ENCODE measurements at places on chromosomes 16 and 17.

DNA sequence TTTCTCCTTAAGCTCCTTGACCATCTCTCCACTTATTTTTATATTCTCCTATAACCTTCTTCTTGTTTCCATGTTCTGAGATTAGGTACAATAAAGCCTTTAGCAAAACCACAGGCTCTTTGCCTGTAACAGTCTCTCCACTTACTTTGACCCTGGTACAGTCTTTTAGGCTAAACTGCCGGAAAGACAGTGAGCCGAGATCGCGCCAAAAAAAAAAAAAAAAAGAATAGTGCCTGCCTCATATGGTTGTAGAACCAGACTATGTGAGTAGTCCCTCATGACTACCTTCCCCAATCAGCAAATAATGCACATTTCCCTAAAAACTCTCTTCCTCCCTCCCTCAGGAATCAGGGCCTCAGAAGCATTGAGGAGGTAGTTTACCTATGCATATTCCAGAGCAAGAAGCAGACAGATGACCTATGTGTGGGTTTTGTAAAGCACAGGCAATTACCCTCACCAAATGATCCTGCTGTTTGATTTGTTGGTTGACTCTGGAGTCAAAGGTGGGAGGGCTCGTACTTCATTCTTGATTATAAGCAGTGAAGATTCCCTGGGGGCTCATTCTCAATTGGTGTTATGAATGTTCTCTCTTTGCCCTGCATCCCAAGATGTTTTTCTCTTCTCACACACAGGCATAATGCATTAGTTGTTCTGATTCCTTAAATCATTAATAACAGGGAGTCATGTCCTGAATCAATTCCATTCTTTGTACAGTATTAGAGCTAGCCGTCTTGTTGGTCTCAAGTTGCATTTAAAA, 8.9 kb upstream of the NME1 start:
- no peak for DNase-seq

DNA sequence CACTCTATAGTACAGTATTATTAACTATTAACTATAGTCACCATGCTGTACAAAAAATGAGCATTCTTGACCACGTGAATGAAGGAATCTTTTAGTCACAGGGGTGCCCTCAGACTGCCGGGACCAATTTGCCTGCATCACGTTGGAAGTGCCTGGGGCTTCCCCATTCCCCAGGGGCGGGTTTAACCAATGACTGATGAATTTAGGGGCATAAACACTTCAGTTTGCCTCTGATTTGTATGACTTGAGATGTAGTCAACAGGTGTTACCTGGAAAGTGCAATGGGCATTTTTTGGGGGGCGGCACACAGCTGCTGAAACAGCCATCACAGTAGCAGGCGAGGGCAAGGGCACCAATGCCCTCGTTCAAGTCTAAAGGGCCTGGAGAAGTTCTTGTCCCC, 8.7 kb upstream of the PYY start:
- no peak for DNase-seq

DNA sequence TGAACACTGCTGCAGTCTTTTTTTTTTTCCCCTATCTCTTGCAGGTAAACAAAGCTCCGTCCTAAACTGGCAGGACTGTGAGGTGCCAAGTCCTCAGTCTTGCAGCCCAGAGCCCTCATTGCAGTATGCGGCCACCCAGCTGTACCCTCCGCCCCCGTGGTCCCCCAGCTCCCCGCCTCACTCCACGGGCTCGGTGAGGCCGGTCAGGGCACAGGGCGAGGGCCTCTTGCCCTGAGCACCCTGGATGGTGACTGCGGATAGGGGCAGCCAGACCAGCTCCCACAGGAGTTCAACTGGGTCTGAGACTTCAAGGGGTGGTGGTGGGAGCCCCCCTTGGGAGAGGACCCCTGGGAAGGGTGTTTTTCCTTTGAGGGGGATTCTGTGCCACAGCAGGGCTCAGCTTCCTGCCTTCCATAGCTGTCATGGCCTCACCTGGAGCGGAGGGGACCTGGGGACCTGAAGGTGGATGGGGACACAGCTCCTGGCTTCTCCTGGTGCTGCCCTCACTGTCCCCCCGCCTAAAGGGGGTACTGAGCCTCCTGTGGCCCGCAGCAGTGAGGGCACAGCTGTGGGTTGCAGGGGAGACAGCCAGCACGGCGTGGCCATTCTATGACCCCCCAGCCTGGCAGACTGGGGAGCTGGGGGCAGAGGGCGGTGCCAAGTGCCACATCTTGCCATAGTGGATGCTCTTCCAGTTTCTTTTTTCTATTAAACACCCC, 13.8 kb downstream of the IL34 start:
- DNase-seq: no peak

- no peak for DNase-seq
Measured at GRCh38 chr17:51435171-51435552, 174.8 kb downstream of the UTP18 start.

DNA sequence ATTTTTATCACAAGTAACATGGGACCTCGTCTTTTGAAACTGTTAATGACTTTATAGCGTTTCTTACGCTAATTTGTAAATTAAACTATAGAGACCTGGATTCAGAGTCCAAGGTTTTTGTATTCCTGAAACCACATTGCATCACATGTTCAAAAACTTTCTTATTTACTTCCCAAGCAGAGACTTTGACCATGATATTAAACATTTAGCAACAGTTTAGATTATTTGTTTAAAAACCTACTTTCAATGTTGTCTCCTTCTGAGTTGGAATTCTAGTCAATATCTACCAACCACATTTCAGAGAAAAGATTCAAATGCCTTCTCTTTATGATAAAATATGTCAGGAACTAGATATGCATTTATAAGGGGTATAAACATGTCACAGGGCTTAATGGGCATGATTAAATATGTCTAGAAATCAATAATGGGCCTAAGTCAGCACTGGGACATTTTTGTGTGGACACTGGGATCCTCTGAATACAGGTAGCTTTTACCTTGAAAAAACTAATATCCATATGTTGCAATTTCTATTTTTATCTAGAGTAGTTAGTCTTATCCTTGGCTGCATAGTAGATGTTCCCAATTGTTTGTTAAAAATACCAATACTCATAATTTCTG, 6.3 kb upstream of the APOH start:
- DNase-seq: no peak

DNA sequence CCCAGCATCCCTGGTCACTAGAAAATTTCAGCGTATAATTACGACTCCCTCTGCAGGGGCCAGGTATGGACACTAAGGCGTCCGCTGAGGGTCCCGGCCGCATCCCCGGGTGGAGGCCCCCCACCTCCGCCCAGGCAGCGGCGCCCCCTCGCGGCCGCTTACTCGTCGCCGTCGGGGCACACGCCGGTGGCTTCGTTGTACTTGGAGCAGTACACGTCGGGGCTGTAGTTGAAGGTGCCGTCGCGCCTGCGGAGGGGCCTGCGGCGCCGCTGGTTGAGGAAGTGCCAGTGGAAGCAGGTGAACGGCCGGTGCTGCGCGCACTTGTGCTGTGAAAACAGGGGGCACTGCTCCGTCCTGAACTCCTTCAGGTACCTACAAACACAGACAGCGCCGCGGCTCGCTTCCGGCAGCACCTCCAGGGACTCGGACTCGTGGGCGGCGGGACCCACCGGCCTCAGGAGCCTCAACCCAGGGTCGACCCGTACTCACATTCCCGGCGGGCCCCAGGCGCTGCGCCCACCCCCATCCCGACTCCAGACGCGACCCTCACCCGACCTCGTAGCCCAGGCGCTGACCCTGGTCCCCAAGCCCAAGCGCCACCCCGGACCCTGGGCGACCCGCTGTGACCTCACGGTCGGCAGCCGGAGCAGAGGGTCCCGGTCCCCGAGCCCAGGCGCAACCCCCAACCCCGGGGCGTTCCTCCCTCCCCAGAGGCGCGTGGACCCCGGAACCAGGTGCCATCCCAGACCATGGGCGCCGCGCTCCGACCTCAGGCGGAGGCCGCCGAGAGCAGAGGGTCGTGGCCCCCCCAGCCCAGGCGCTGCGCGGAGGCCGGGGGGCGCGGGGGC, 596 bp downstream of the UNKL start:
- peak; percentile 72 for DNase-seq

- DNase-seq: no peak
Measured at GRCh38 chr16:69428652-69429051, 4.2 kb downstream of the CYB5B start.

DNA sequence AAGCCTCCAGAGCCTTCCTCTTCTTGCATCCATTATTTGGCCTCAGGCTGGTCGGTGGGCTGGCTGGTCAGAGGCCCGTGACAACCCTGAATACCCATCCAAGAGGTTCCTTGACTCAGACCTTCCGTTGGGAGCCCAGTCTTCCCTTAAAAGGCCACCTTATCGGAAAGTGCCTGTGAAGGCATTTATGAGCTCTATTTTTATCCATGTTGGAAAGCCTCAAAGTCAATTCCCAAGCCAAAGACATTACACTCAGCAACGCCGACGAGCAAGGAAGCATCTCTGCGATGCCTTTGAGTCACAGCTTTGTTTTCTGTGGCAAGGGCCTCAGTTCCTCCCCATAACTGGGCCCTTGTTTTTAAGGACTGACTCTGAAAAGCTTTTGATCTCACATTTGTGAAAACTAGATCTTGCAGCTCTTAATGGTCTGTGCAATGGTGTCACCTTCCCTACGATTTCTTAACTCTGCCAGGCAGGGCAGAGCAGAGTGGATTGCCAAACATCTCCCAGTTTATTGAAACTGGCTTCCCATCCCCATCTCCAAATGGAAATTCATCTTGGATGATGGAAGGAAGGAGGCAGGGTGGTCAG, 13.3 kb upstream of the SPOP start:
- DNase-seq: no peak

GRCh38 chr16:66300501-66300900, 66.0 kb upstream of the CDH5 start:
- DNase-seq: no peak

GRCh38 chr17:39636927-39637736, at the start of gene STARD3:
TSS of gene STARD3 (plus strand) at chr17:39637144. CDS start at chr17:39653532, 16,388 bp downstream.
- peak; percentile 90 for DNase-seq

DNA sequence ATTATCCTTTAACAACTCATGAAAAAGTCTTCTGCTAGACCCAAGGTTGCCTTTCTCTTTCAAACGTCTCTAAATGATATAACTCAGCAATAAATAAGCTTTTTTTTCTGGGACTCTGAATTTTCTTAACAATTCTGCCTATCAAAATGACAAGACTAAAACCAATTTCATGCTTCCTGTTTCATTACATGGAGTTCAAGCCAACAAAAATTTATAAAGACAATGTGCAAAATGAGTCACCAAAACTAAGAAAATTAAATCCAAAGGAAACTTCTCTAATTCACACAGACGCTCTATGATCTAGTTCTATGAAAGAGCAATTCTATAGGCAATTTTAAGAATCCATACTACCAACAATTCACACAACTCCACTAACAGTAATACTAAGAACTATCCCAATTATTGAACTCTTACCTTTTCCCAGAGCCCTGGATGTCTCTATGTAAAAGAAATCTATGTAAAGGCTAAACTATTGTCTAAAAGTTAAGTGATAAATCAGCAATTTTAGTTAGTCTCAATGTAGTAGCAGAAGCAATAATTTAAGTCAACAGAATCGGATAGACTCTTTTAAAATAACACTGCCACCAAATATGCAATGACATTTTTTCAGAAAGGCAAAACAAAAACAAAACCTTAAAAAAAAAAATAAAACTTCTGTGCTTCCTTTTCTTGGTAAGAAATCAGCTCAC, 44.2 kb downstream of the ZZEF1 start:
- no peak for DNase-seq

DNA sequence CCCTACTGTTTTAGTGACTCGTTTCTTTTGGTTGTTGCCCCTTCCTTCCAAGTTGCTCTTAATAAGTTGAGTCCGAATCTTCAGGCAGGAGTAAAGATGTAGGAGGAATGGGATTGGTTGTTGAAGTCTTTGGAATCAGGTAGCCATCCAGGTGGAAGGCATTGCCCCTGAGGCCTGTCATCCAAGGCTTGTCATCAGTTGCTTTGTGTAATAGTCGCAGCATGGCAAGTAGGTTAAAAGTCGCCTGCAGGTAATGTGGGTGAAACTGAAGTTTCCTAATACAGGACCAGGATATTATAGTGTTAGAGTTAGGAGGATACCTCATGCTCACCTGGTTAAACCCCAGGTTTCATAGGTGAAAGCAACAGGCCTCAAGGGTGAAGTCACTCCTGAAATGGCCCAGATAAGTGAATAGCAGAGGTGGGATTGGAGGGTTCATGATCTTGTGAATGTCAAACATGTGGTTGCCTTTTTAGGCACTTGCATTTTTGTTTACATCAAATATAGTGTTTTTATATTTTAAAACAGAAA, 934 bp downstream of the PCTP start:
- no peak for DNase-seq

DNA sequence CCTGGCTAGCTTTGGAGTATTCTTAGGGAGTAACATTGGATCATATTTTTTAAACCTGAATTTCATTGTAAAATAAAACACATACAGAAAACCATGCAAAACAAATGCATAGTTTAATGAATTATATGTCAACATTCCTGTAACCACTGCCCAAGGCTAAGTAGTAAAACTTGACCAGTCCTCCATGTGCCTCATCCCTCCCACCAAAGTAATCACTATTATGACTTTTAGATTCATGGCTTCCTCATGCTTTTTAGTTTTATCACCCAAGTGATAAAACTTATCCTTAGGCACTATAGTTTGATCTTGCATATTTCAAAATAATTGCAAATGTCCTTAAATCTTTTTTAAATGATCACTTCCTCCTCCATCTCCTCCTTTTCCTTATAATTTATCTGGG, 20.4 kb downstream of the PRKCA start:
- no peak for DNase-seq

GRCh38 chr16:30179195-30179594, 4.2 kb upstream of the CORO1A start:
- no peak for DNase-seq

DNA sequence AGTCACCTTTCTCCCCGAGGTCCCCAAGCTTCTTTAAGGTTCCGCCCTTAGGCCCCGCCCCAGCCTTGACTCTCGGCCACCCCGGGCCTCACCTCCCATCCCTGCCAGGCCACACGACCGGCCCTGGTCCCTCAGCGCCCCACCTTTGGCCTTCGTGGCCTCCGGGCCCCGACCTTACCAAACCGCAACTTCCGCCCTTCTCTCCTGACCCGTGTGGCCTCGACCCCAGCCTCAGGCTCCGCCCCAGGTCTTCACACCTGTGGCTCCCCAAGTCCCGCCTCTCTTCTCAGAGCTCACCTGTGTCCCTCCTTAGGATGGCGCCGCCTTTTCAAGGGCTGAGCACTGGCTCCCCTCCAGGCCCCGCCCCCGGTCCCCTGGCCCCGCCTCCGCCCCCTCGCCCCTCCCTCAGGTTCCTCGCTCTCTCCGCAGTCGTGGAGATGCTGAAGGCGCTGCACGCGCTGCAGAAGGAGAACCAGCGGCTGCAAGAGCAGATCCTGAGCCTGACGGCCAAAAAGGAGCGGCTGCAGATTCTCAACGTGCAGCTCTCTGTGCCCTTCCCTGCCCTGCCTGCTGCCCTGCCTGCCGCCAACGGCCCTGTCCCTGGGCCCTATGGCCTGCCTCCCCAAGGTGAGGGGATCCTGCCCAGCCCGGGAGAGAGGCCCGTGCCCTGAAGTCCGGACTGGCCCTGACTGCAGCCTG, 10.0 kb upstream of the CISD3 start:
- DNase-seq: no peak

DNA sequence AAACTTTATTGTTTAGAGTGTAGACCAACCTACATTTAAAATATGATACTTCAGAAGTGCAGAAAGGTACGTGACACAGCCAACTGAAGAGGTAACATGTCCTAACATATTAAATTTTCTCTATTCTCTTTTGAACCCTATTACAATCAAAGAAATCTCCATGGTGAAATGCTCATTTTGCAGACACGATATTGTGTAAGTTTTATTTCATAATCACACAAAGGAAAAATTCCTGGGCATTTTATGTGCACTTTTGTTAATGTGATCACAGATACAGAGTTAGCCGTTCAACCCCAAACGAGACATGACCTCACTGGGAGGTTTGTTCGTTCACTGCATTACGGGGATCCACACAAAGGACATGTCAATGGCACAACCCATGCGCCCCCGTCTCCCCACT, 21.8 kb downstream of the KCNJ16 start:
- DNase-seq: no peak

GRCh38 chr17:50807675-50808074, 27.7 kb upstream of the WFIKKN2 start:
- no peak for DNase-seq

Measured in endothelial cell (in vitro differentiated cells).